Stimulated activated naive CD4-positive, alpha-beta T cell (primary cell): ENCODE measurements at places on chromosomes 11 and 22.

- DNase-seq = no peak
Measured at GRCh38 chr11:96964661-96965060, 574.8 kb downstream of the JRKL start.

GRCh38 chr22:36658900-36659299 lies 44.7 kb downstream of the CACNG2 start:
- no peak for DNase-seq

DNA sequence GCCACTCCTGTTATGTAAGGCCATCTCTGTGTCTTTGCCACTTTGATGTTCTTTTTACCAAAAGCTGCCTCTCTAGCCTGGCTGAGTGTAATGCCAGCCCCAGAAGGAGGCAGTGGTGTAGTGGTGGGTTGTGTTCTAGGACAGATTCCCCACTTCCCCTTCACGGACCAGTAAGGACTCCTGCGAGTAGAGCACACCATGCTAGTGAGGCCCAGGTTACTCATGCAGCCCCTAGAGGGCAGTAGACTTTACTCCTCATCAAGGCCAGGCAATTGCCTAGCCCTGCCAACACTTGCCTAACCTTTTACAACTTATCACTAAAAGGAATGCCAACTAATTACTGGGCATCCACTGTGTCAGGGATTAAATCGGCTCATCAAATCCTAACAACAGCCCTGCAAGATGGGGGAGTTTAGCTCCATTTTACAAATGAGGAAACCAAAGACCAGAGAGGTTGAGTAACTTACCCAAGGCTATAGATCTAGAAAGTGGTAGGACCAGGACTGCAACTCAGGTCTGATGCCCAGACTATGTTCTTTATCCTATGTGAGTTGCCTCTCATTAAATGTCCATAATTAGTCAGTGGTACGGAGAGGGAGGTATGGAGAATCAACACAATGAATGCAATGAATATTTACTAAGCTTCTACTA lies 75.3 kb downstream of the APIP start:
- no peak for DNase-seq

GRCh38 chr11:13012056-13012661 lies 3.0 kb downstream of the RASSF10 start:
- DNase-seq = no peak

DNA sequence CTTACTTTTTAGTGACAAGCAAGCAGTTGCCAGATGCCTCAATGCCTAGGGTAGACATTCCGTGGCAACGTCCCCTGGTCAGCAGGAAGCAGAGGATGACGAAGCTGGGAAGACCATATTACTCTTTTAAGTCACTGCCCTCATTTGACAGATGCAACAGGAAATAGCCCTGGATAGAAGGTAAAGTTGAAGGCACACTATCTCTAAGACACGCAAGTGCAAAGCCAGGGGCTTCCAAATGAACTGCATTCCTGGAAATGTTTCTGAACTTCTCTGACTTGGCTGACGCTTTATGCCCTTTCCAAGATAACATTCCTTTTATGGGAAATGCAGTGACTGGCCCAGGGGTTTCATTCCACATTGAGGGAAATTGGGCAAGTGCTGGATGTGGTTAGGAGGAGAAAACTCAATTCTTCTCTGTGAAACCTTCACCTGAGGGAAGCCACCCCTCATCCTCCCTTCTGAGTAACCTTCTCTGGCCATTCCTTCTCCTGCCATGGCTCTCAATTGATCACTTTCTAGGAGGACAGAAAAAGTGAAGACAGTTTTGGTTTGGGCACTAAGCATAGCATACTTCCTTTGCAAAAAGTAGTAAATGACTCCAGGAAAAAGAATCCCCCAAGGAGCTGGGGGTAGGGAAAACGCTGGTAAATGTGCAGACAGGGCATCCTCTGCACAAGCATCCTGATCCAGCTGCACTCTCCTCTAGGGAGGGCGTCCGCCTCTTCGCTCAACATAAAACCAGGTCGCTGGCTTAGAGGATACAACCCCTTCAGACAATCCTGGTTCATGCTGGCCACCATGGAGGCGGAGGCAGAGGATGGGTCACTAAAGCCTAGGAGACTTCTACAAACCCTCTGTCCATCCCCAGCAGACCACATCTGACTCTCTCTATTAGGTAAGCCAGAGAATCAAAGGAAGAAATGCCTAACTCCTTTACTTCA lies 14.5 kb downstream of the PCSK7 start:
- DNase-seq = no peak

- DNase-seq = no peak
Measured at GRCh38 chr11:7540830-7541555, 27.2 kb downstream of the PPFIBP2 start.

DNA sequence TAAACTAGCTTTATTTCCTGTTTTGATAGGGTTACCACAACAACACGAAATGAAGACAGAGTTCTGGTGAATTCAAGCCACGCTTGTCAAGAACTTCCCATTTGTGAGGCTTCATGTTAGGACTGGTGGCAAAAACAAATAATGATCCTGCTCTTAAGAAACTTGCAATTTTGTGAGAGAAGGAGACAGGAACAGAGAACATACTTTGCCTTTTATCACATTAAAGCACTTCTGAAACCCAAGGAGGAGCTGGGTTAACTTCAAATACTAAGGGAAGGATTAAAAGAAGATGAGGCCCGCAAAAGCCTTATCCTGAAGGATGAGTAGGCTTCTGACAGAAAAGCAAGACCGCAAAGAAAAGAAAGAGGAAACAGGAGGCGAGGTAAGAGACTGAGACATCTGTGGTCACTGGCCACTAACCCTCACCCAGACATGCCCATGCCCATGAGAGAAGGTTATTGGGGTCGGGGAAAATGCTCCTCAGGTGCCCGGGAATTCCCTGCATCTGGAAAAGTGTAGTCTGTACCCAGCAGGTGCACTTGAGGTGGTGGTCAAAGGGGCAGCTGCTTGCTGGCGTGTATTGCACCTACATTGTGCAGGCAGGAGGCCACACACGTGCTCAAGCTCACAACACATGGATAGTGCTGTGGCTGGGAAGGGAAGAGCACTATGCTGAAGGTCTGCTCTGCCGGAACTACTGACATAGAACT lies 50.5 kb downstream of the MAPK1 start:
- DNase-seq = peak; percentile 9

- DNase-seq = no peak
Measured at GRCh38 chr11:65556470-65557279, 1.5 kb downstream of the LTBP3 start.

GRCh38 chr11:2305140-2305778 lies 3.4 kb downstream of the TSPAN32 start:
- DNase-seq = peak; percentile 74

DNA sequence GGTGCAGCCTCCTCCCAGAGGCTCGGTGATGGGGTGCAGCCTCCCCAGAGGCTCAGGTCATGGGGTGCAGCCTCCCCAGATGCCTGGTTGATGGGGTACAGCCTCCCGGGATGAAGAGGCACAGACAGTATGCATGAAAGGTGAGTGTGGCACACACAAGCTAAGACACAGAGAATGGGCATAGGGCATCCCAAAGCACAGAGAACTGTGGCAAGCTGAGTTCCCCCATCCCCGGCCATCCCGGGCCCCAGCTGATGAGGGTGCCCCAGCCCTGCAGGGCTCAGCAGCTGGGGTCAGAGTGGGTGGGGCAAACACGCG lies 4.8 kb upstream of the SYT8 start:
- DNase-seq = no peak

DNA sequence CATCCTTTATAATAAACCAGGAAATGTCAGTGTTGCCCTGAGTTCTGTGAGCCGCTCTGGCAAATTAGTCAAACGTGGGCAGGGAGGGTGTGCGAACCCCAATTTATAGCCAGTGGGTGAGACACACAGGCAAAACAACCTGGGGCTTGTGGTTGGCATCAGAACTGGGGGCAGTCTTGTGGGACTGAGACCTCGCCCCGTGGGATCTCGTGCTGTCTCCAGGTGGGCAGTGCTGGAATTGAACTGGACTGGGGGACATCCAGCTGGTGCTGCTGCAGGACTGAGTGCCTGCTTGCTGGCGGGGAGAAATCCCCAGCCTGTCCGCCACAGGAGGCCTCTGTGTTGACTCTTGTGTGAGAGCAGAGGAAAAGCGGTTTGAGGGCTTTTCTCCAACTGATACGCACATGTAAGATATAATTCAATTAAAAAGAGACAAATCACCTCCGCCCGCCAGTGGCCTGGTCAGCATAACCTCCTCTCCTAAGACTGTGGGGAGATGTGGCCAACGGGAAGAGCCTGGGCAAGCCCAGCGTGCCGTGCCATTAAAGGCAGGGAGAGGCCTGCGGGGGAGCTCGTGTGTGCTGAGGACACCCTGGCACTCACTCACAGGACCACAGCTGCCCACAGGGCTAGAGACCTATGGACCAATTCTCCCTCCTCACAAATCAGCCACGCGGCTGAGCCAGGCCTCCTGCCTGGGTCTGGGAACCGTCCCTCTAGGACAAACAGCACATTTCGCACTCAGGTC lies 18.4 kb downstream of the SULT4A1 start:
- no peak for DNase-seq

DNA sequence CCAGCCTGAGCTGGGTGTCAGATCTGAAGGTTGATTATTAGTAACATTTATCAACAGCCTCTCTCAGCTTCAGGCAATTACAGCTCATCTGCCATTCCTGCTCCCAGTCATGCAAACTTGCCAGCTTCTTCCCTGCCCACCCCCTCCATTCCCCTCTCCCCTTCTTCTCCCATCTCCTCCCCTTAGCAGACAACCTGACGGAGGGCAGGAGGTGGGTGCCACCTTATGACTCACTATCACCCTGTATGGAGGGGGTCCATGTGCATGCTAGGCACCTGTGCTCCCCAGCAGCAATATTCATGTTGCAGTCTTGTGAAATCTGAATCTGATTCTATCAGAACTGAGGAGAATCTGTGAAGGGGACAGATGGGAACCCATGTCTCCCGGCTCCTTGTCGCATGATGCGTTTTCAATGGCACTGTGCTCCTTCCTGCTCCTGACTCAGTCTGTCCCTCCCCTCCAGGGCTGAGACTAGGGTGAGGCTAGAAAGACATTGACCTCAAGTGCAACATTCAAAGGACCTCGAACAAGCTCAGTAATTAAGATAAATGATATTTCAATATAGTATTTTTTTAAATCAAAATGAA lies 46.3 kb upstream of the TUB start:
- no peak for DNase-seq

DNA sequence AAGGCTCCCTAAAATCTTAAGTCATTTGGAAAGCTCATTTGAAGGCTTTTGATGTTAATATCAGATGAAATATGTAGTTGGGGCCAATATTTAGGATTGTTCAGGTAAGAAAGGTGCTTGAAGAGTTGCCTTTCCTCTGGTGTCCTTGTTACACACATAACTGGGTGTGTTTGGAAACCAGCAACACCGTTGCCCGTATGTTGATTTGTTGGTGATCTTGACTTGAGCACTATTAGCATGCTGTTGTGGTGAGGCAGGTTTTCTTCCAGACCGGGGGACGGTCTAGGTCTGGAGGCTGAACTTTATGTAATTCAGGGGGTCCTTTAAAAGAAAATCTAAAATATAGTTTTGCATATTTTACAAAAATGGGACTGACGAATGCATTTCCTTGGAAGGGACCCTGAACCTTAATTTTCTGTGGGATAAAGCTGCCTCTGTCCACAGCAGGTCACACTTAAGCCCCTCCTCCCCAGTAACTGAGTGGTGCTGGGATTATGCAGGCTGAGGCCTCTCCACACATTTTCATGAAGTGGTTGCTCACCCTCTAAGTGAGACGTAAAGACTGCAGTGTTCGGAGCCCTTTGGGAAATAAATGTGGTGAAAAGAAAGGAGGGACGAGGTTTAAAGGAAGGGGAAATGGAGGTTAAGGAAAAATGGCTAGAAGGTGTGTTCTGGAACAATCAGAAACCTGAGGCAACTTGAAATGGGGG lies 1.8 kb downstream of the YWHAH start:
- DNase-seq = no peak

DNA sequence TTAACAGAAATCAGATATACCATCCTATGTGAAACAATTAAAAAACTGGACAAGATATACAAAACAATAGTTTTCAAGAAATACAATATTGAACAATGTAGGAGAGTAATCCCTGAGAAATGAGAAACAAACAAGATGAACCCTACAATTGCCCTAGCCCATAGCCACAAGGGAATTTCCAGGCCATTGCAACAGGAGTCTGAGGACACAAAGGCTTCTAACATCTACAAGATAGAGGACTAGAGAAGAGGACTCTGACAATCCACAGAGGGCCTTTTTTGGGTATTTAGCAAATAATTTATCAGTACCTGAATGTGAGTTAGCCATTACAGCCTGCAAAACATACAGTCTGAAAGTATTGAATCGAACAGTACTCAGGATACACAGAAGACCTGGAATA lies 251.7 kb downstream of the GRM5 start:
- no peak for DNase-seq
